NCI-H460 (cell line): ENCODE measurements at places on chromosomes 11 and 22.

DNA sequence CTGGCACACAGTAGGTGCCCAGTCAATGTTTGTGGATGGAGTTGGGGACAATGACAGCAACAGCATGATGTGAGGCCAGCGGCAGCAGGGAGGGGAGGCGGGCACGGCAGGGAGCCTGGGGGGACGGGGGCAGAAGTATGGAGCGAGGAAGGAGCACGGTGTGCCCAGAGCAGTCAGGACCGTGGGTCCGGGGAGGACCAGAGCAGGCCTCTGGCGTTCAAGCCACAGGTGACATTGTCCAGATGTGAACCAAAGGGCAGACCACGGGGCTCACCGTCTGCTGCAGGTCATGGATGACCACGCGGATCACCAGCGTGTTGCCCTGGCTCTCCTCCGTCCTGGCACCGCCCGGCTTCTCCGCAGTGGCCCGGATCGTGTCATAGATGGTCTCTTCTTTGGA is 105.5 kb downstream of the SHANK2 start:
- DNase-seq: no peak

DNA sequence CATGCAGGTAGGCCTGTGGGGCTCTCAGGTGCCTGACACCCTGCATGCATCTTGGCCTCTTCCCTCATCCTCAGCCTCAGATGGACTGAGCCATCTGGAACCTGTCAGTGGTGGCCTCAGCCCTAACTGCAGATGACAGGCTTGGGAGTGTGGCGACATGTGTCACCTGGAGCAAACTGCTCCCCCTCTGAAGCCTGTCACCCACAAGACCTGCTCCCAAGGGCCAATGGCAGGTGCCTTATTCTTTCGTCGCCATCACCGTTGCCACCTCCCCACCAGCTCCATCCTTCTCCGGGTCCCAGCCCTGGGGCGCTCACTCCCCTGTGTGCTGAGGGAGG is 3.6 kb upstream of the SEPTIN5 start:
- DNase-seq: no peak

- DNase-seq: peak; percentile 1
These were observed 727.4 kb downstream of the DLG2 start for GRCh38 chr11:84899740-84900139.

DNA sequence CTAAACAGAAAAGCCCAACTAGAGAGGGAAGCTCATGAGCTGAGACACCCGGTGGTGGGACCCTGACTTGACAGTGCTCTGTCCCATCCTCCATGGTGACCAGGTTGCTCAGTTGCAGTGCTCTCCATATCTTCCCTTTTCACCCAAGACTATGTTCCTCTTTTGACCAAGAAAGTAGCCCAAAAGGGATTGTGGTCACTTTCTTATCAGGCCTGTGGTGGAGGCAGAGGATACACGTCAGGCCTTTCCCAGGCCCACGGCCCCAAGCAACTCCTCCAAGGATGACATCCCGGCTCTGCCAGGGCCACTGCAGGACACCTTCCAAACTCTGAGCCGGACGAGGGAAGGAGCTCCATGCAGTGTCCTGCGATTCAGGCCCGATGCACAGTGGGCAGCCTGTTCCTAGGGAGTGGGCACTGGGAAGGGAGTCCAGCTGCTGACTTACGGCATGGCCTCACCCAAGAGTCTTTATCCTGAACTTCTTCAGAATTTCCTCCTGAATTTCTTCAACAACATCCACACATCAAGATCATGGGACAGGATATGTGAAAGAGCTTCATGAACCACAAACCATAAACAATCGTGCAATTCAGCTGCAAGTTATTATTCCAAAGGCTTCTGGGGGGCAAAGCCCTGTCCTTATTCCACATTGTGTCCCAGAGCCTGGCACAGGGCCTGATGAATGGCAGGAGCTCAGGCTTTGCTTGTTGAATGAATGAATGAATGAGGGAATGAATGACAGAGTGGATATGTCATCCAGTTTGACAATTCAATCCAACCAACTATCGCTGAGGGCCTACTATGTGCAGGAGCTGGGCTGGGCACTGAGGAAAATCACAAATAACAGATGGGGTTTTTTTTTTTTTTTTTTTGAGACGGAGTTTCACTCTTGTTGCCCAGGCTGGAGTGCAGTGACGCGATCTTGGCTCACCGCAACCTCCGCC is 36.0 kb upstream of the MYH9 start:
- no peak for DNase-seq

- no peak for DNase-seq
These were observed 2.3 kb downstream of the ASCL2 start for GRCh38 chr11:2267851-2268728.

GRCh38 chr11:61046833-61047232 is 55.5 kb upstream of the CD5 start:
- no peak for DNase-seq

- no peak for DNase-seq
These were observed 378.1 kb downstream of the LARGE1 start for GRCh38 chr22:33542153-33542552.

- no peak for DNase-seq
These were observed 86.7 kb downstream of the SWAP70 start for GRCh38 chr11:9750551-9750950.

DNA sequence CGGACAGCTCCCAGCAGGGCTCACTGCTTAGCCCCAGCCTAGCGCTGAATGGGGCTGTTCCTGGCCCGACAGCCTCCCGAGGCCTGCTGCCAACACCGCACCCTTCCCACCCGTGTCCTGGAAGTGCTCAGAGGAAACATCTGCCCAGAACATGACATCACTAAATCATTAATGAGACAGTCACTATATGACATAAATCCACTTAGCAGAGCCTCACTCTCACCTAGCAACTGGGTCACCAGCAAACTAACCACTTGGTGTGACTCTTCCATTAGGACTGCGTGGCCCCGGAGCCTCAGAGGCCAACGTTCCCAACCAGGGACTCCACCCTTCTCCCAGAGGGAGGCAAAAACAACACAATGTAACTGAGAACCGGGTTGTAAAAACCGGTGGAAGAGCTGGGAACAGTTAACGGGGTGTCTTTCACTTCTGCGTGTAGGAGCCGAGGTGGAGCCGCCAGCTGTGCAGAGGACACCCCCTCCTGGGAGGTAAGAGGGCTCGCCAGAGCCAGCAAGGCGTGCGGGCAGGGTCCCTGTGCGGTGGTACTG is 21.4 kb upstream of the PACSIN2 start:
- DNase-seq: no peak

GRCh38 chr11:2554338-2555207 is 109.8 kb downstream of the KCNQ1 start:
- DNase-seq: no peak

DNA sequence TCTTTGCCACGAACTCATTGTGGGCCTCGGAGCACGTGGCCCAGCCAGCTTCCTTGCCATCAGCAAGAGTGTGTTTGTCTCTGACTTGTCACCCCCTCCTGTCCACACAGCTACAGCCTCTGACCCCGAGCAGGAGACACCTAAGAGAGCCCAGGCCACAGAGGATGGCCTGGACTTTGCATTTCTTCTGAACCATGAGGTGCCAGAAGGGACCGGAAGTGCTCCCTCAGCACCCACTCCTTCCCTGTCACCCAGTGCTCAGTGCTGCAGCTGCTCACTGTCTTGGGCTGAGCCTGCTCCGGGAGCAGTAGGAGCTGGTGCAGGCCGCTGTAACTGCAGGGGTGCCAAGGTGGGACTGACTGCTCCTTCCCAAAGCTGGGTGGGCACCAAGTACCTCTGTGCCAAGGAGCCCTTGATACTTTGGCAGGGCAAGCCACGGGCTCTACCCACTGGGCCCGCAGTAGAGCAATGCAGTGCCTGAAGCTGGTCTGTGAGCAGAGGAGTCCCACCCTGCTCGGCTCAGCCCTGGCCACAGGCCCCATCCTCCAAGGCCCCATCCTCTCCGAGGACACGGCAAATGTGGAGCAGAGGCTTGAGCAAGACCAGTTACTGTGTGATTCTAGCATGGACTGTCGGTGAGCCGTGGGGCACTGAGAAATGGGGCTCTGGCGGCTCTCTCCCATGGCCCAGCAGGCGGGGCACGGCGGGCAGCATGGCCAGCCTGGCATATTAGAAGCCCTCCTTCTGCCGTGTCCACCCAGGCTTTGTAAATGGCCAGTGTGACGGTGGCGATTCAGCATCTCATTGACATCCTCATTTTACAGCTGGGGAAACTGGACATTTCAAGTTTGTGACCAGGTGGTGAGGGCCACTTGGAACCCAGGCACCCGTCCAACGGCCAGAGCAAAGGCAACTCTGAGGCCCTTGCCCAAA is 6.3 kb downstream of the GRK2 start:
- DNase-seq: no peak

DNA sequence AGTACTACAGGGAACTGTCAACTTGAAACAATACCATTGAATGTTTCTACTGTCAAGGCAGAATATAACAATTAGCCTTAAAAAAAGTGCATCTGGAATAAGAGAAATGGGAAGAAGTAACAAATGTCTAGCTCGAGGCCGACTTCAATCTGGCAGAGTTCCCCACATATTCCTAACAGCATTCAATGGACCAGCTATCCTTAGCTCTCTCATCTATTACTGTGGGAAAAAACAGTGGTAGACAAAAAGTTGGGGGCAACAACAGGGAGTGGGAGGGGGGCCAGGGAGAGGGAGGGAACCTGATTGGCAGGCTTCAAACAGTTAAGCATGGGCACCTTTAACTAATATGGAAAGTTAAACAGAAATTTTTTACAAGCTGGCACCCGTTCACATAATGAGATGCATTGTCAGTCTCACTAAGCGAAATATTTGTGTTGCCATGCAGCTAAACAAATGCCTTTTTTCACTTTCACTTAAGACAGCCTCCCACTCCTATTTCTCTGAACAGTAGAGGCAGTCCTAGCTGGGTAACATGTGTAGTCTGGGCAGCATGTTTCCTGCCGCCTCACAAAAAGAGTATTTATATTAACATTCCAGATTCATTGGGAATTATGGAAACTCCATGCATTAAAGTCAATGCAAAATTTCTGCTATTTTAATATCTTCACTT is 62.2 kb upstream of the SOX6 start:
- DNase-seq: no peak

GRCh38 chr11:72293910-72294615 is 50.1 kb upstream of the PHOX2A start:
- no peak for DNase-seq

- DNase-seq: no peak
These were observed 13.9 kb upstream of the ATXN10 start for GRCh38 chr22:45657701-45658100.

- no peak for DNase-seq
These were observed 15.1 kb downstream of the ADM start for GRCh38 chr11:10319702-10320558.

DNA sequence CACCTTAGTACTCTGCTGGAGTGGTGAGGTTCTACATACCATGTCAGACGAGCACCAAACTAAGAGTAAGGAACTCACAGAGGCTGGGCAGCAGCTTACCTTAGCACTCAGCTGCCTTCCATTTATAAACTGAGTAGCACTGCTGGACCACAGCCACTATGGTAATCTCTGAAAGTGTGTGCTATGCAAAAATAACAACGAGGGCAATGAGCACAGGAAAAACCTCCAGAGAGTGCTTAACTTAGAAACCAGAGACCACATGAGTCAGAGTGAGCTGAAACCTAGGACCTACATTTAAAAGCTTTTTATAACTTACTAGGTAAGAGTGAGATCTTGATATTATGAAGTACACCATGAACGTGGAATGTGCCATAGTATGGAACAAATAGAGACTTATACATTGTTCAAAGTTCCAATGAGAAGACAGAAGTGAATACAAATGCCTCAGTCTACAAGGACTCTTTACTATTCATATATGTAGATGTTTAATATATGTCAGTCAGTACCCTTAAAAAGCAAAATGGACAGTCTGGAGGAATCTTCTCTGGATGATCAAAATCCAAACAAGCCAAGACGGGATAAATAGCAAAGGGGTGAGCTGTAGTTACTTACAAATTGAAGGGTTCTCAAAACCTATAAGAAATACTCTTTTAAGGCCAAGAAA is 17.2 kb upstream of the CD59 start:
- DNase-seq: no peak

DNA sequence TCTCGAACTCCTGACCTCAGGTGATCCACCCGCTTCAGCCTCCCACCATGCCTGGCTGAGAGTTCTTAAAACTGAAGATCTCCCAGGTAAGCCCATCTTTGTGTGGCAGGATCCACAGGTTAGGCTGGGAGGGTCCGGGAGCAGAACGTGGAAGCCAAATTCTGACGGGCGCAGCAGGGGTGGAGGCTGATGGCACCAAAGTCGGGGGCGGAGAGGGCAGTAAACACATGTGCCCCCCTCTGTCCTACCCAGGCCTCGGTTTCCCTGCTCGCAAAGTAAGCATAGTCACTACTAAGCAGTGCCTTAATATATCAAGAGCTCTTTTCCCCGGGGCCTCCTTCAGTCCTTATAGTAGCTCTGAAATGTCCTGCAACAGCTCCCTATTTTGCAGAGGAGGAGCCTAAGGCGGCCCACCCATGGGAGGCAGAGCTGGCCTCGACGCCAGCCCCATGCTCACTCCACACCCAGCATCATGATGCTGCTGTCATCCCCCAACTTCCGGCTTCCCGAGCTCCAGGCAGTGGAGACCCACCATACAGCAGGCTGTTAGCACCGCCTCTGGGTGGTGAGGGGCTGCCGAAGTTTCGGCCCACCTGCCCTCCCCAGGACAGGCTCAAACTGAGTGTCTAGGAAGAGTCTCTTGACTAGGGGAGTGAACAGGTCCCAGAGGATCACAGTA is 230.0 kb downstream of the CTTN start:
- DNase-seq: no peak

DNA sequence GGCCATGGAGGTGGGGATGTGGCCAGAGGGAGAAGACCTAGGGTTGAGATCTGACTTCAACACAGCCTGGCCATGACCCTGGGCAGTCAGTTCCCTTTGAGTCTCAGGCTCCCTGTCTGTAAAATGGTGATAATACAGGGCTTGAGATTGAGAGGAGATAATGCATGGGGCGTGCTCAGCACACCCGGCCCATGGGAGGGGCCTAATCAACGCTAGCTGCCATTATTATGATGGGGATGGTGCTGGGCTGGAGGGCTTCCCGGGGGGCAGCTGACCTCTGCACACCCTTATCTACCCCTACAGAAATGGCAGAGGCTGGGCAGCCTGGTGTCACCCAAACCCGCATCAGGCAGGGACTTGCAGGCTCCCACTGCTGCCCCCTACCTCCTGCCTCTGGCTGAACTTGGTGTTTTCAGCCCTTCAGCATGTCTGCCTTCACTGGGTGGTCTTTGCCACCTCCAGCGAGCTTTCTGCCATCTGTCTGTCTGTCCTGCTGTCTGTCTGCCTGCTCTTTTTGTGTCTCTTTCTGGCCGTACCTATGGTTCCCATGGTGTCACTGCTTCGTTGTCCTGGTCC is 84.5 kb downstream of the CACNA1I start:
- DNase-seq: no peak

DNA sequence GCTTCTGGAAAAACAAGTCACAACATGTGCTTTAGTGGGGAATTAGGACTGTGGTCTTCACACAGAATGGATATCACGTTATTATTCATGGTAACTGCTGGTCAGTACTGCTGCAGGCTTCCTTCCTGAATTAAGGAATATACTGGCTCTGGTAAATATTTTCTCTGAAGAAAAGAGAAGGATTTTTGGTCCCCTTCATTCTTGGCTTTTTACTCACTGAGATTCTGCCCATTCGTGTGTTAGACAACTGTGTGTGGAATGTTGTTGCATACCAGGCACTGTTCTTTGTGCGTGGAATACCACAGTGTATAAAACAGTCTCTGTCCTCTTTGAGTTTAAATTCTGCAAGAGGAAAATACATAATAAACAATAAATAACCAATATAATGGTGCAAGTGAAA is 80.3 kb downstream of the ALX4 start:
- no peak for DNase-seq

- DNase-seq: no peak
These were observed 30.0 kb downstream of the PRDM10 start for GRCh38 chr11:129972611-129973010.

- no peak for DNase-seq
These were observed 4.1 kb downstream of the APOA4 start for GRCh38 chr11:116819049-116819448.
